ENCODE measurements at places on chromosomes 3 and 15. TPM values are rescaled to one million over a fixed set of nuclear protein-coding genes. Genes with fewer than 3 reads are reported as not detected.

- no peak overlapping the region for H3K4me3 ChIP-seq
- H3K27me3 ChIP-seq, result peaks cover 4% of the 10 kb centered on the region
- H3K36me3 ChIP-seq, result peaks cover 4% of the 10 kb centered on the region
- no peak overlapping the region for H3K27ac ChIP-seq
- H3K4me1 ChIP-seq, result no peaks in the 10 kb centered on the region
Observed at GRCh38 chr3:140316466-140316865, 361.4 kb upstream of the TRIM42 start.

DNA sequence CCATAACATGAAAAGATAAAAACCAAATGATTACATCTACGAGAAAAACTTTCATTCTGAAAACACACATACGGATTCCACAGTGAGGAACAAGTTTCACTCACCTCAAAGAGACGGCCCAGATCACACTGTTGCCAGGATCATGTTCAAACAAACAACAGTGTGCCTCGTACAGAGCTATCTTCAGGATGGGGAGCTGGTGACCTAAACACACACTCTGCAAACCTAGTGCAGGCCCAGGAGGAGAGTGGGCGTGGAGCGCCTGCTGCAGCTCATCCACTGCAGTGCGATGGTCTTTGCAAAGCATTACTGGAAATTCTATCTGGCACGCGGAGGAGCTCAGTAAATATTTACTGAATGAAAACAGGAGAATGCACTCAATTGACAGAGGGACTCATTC is 38.5 kb downstream of the TAMM41 start:
- H3K27me3 ChIP-seq, result no peaks in the 10 kb centered on the region
- no peak for DNase-seq
- peaks cover 33% of the 10 kb centered on the region for H3K36me3 ChIP-seq
- H3K27ac ChIP-seq, result peak overlapping the region; percentile 81

FILIP1L gene
- total RNA-seq, result 49.7 TPM

GRCh38 chr3:167716920-167717319 is 17.8 kb downstream of the PDCD10 start:
- no peak overlapping the region for H3K4me3 ChIP-seq
- DNase-seq, result no peak
- H3K4me1 ChIP-seq, result no peaks in the 10 kb centered on the region
- H3K27me3 ChIP-seq, result no peaks in the 10 kb centered on the region
- H3K27ac ChIP-seq, result no peak overlapping the region

SCN11A gene
- not detected for total RNA-seq

DNA sequence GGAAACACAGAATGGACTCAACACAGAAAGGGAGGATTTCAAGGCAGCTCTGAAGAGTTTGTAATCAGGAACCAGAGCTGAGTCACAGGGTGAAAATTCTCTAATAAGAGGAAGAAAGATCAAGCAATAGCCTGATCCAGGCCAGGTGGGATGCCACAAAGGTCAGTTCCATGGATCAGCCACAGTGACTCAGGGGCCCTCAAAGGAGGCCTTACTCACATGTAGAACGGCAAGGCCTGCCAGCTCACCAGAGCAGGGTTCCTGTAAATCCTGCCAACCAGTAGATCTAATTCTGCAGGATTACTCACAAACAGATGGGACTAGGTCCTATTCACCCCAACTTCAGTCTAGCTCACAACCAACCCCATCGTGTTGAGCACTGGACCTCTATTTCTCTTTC is 78.3 kb upstream of the PPP2R3A start:
- no peaks in the 10 kb centered on the region for H3K27me3 ChIP-seq
- 0 out of 2 replicates have a peak overlapping the region, but pooled peaks have one; percentile 11 for H3K4me3 ChIP-seq
- H3K36me3 ChIP-seq, result no peaks in the 10 kb centered on the region
- H3K4me1 ChIP-seq, result peaks cover 37% of the 10 kb centered on the region
- DNase-seq, result peak; percentile 79

DNA sequence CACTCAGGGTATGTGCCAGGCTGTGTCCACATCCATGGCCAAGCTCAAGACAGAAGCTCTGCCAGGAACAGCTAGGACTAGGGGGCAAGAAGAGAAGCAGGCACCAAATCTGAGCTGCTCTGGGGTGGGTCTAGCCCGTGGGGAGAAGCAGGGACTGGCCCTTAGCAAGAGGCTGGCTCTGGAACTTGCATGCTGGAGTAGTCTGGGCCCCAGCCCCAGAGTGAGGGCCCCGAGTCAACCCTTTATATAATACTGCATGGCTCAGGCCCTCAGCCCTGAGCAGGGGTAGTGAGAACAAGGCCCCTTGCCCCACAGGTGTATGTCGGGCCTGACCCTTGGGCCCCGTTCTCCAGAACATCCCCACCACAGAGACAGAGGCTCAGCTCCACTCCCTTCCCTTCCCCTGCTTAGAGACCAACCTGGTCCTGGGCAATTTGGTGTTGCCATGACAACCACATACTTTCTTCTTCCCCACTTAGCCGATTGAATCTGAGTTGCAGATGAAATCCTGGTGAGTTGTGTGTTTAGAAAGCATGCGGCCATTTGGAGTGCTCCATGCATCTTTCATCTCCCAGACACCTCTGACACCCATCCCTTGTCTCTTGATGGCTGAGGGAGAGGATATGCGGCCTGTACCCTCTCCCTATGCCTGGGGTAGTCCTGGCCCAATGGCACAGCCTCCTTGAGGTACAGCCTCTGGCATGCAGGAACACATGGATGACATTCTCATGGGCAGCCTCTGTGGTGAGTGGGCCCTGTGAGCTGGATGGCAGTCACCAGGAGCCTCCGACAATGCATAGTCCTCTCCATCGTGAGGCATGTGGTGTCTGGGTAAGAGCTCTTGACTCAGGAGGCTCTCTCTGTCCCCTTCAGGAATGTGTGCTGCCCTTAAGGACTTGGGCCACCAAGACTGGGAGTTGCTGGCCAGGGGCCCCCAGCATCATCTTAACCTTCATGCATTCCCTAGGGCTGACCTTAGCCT is 29.2 kb upstream of the SFMBT1 start:
- H3K27me3 ChIP-seq, result peaks cover 4% of the 10 kb centered on the region
- no peak overlapping the region for H3K4me3 ChIP-seq
- peaks cover 20% of the 10 kb centered on the region for H3K4me1 ChIP-seq
- no peak for DNase-seq
- H3K36me3 ChIP-seq, result no peaks in the 10 kb centered on the region

- peaks cover 28% of the 10 kb centered on the region for H3K36me3 ChIP-seq
- H3K4me3 ChIP-seq, result no peak overlapping the region
- no peaks in the 10 kb centered on the region for H3K27me3 ChIP-seq
- peaks cover 38% of the 10 kb centered on the region for H3K4me1 ChIP-seq
- DNase-seq, result no peak
Observed at GRCh38 chr15:49424954-49425353, 1.9 kb downstream of the FGF7 start.

CD200R1 gene
- total RNA-seq, result not detected

GOLGA6L24 gene
- total RNA-seq, result not detected

TRIM71 gene
- total RNA-seq, result not detected

DNA sequence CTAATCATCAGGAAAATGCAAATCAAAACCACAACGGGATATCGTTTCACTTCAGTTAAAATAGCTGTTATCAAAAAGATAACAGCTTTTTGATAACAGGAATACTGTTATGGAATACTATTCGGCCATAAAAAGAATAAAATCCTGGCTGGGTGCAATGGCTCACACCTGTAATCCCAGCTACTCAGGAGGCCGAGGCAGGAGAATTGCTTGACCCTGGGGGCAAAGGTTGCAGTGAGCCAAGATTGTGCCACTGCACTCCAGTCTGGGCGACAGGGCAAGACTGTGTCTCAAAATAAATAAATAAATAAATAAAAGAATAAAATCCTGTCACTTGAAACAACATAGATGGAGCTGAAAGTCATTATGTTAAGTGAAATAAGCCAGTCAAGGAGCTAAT is 178.1 kb upstream of the TSC22D2 start:
- H3K27ac ChIP-seq, result no peak overlapping the region
- peaks cover 5% of the 10 kb centered on the region for H3K27me3 ChIP-seq
- H3K4me3 ChIP-seq, result no peak overlapping the region
- no peak for DNase-seq

DNA sequence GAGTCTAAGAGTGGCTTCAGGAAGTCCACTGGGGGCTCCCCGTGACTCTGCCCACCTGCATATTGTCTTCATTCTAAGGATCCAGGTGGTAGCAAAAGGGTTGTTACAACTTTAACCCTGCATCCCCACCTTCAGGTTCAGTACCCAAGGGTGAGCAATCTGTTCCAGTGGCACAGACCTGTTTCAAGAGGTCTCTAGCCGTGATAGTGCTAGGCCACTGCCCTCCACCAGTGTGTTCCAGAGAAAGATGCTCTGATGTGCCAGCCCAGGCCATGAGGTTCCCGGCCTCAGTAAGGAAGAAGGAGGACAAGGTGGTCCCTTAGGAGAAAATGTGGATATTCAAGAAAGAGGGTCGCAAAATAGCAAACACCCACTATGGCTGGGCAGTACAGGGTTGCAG is 87.0 kb downstream of the IGF1R start:
- H3K27me3 ChIP-seq, result peaks cover 2% of the 10 kb centered on the region
- peak overlapping the region; percentile 74 for H3K27ac ChIP-seq
- H3K36me3 ChIP-seq, result peaks cover 11% of the 10 kb centered on the region
- DNase-seq, result no peak
- peaks cover 41% of the 10 kb centered on the region for H3K4me1 ChIP-seq

DNA sequence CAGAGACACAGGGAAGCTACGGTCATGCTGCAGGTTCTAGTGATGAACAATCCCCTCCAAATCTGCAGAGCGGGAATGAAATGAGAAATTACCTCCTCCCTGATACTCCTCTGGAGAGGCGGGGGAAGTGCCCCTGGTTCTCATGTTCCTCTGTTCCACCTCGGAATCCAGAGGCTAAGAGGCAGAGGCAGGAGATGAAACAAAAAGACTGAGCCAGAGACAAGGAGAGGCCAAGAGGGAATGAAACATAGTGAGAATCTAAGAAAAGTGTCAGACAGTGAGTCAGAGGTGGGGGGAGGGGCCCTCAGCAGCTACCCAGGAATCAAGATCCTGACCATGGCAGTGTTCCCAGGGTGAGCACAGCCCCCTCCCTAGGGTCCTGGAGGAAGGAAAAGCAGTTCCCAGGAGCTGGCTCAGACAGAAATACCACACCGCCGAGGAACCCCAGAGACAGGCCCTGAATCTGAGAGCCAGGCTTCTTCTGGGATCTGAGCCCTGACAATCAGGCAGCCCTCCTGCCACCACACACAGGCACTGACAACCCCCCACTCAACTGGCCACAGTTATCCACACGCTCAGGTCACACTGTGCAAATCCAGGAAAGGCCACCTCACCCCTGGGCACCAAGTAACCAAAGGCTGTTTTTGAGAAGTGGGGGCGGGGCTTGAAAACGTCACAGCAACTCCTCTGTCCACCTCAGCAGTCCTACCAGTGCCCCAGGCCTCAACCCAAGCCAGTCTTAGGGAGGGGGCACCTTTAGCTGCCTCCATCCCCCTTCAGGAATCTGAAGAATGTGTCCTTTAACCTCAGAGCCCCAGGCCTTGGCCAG is 2.4 kb downstream of the CSRNP1 start:
- peaks cover 6% of the 10 kb centered on the region for H3K36me3 ChIP-seq
- peaks cover 13% of the 10 kb centered on the region for H3K27me3 ChIP-seq
- peak; percentile 91 for DNase-seq
- H3K4me3 ChIP-seq, result peak overlapping the region; percentile 95

GRCh38 chr3:129996073-129996472 is 21.6 kb downstream of the TRH start:
- no peak overlapping the region for H3K27ac ChIP-seq
- DNase-seq, result no peak
- no peaks in the 10 kb centered on the region for H3K4me1 ChIP-seq
- H3K27me3 ChIP-seq, result peaks cover 50% of the 10 kb centered on the region

CPEB1 gene
- 5.5 TPM for total RNA-seq

GRCh38 chr3:73321286-73321999 is 260.0 kb downstream of the EBLN2 start:
- H3K27me3 ChIP-seq, result peaks cover under 1% of the 10 kb centered on the region
- no peak overlapping the region for H3K27ac ChIP-seq
- H3K4me3 ChIP-seq, result no peak overlapping the region
- H3K36me3 ChIP-seq, result no peaks in the 10 kb centered on the region

HIGD2B gene
- not detected for total RNA-seq

GRCh38 chr3:41141433-41142167 is 57.7 kb upstream of the CTNNB1 start:
- H3K4me3 ChIP-seq, result no peak overlapping the region
- H3K4me1 ChIP-seq, result no peaks in the 10 kb centered on the region
- H3K36me3 ChIP-seq, result no peaks in the 10 kb centered on the region
- H3K27me3 ChIP-seq, result peaks cover 5% of the 10 kb centered on the region
- no peak overlapping the region for H3K27ac ChIP-seq

GRCh38 chr3:25169151-25169550 is 258.9 kb upstream of the RARB start:
- H3K36me3 ChIP-seq, result no peaks in the 10 kb centered on the region
- H3K4me1 ChIP-seq, result no peaks in the 10 kb centered on the region
- DNase-seq, result no peak
- H3K4me3 ChIP-seq, result no peak overlapping the region
- H3K27me3 ChIP-seq, result peaks cover 2% of the 10 kb centered on the region

ASB14 gene
- total RNA-seq, result not detected

- no peak for DNase-seq
- H3K36me3 ChIP-seq, result peaks cover 9% of the 10 kb centered on the region
- H3K4me1 ChIP-seq, result peaks cover 15% of the 10 kb centered on the region
- H3K27ac ChIP-seq, result no peak overlapping the region
- no peaks in the 10 kb centered on the region for H3K27me3 ChIP-seq
- H3K4me3 ChIP-seq, result no peak overlapping the region
Observed at GRCh38 chr3:18300916-18301315, 124.2 kb downstream of the SATB1 start.

AGTR1 gene
- total RNA-seq, result not detected

DNA sequence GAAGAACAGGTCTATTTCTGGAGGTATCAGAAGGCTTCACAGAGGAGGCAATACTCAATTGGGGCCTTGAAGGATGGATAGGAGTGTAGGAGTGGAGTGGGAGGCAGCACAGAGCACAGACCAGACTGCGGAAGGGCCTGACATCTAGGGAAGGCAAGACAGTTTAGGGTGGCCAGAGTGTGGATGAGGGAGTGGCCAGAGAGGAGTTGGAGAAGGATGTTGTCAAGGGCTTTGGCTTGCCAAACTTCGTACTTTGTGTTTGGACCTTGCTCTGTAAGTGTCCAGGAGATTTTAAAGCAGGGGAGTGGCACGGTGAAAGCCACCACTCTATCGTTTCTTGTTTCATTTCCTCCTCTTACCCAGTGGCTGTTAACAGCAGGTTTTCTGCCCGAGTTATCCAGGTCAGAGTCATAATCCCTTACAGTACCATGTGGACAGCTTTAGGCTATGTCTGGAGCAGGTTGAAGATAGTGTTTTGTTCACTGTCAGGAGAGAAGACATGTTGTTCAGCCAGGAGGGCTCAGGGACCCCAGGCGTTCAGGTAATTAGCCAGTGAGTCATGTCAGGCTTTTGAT is 12.3 kb downstream of the SMAD3 start:
- peaks cover 97% of the 10 kb centered on the region for H3K4me1 ChIP-seq
- peak overlapping the region; percentile 38 for H3K27ac ChIP-seq
- H3K36me3 ChIP-seq, result peaks cover 79% of the 10 kb centered on the region
- peak overlapping the region; percentile 12 for H3K4me3 ChIP-seq

GRCh38 chr15:39588531-39589192 is 7.8 kb downstream of the THBS1 start:
- H3K36me3 ChIP-seq, result peaks cover 98% of the 10 kb centered on the region
- peak overlapping the region; percentile 86 for H3K27ac ChIP-seq
- peak overlapping the region; percentile 90 for H3K4me3 ChIP-seq

- no peak overlapping the region for H3K4me3 ChIP-seq
- DNase-seq, result no peak
- no peaks in the 10 kb centered on the region for H3K4me1 ChIP-seq
- H3K27me3 ChIP-seq, result no peaks in the 10 kb centered on the region
Observed at GRCh38 chr3:74862476-74862875, 248.0 kb upstream of the CNTN3 start.

Measured in HFFc6 (cell line).